ENCODE measurements at places on chromosomes 16 and 17.

DNA sequence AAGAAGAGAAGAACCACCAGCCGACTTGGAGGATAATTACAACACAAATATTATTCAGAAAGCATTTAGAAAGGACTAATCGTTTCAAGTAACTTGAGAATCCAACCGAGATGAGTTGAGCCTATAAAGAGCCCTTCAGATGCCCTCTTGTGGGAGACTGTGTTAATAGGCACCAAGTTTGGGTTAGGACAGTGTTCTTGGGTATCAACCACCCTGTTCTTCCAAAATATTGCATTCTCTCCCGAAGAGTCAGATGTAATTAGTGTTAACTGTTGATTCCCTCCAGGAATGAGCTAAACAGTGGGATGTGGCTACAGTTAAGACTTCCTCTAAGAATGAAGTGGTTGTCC is 87.8 kb upstream of the NOL11 start:
- peak; percentile 4 for DNase-seq

- DNase-seq, result no peak
Observed at GRCh38 chr17:82299452-82299851, 18.0 kb downstream of the CD7 start.

DNA sequence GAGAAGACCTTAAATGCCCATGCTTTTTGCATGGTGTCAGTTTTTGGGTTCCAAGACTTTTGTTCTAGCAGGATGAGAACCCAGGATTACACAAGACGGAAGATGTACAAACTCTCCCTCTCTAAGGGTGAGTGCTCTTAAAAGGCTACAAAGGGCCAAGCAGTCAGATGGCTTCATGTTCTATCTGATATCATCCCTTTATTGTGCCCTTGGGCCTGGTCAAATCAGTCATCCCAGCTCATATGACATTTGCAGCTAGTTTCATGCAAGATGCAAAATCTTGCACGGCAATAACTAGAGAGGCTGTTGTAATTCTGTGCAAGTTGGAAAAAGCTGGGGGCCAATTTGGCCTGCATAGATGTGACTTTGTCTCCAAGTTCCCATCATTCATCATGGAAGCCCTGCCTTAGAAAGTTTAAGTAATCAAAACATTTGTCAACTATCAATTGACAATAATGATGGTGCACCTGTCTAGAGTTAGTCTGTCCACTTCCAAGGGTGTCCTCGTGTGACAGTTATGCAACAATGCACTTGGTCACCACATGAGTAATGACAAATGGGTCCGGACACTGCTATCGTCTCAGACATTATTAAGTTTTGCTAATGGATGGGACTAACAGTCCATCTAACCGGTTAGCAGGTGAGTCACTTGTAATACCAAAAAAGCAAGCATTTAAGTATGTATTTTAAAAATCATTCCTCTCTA is 58.6 kb upstream of the ZFHX3 start:
- no peak for DNase-seq

- no peak for DNase-seq
Observed at GRCh38 chr17:27524594-27524993, 68.3 kb downstream of the KSR1 start.

GRCh38 chr17:47776330-47777197 is 43.5 kb downstream of the TBX21 start:
- DNase-seq, result peak; percentile 57

- DNase-seq, result no peak
Observed at GRCh38 chr17:56838687-56839086, 4.7 kb downstream of the DGKE start.

DNA sequence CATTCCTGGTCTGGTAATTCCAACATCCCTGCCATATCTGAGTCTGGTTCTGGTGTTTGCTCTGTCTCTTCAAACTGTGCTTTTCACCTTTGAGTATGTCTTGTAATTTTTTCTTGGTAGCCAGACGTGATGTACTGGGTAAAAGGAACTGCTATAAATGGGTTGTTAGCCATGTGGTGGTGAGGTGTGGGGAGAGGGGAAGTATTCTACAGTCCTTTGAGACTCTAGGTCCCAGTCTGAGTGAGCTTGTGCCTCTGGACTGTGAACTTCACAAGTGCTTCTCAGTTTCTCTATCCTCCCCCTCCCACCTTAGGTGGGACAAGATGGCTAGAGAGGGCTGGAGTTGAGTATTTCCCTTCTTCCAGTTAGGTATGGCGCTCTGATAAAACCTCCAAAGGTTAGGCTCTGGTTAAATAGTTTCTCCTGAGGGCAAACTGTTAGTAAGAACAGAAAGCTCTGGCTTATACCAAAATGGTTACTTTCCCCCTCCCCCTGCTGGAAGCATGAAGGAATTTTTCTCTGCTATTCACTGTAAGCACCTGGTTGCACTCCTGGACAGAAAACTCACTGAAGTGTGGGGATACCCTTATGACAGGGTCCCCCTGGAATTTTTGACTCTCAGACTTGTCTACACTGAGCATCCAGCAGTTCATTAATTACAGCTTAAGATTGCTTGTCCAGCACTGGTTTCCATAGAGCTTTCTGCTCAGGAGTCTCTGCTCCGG is 87.8 kb downstream of the MARCHF10 start:
- DNase-seq, result no peak

GRCh38 chr16:31429796-31430195 is 1.6 kb upstream of the COX6A2 start:
- no peak for DNase-seq

Measured in activated CD4-positive, alpha-beta T cell treated with anti-CD3 and anti-CD28 coated beads, Interleukin-2, Interleukin-4, amounts not matched to agents 100 ng/mL and 50 ng/mL, durations not matched to agents 16 hours and 8 hours (primary cell).